Ascending aorta (tissue), 2 donors: ENCODE measurements at places on chromosomes 1 and 21. TPM values are rescaled to one million over a fixed set of nuclear protein-coding genes. Genes with fewer than 3 reads are reported as not detected.

GRCh38 chr1:153210206-153210605 is 7.0 kb downstream of the LELP1 start:
- H3K4me3 ChIP-seq: no peak overlapping the region
- no peaks in the 10 kb centered on the region for H3K36me3 ChIP-seq
- DNase-seq: no peak
- no peaks in the 10 kb centered on the region for H3K27me3 ChIP-seq
- no peak overlapping the region for H3K27ac ChIP-seq

DNA sequence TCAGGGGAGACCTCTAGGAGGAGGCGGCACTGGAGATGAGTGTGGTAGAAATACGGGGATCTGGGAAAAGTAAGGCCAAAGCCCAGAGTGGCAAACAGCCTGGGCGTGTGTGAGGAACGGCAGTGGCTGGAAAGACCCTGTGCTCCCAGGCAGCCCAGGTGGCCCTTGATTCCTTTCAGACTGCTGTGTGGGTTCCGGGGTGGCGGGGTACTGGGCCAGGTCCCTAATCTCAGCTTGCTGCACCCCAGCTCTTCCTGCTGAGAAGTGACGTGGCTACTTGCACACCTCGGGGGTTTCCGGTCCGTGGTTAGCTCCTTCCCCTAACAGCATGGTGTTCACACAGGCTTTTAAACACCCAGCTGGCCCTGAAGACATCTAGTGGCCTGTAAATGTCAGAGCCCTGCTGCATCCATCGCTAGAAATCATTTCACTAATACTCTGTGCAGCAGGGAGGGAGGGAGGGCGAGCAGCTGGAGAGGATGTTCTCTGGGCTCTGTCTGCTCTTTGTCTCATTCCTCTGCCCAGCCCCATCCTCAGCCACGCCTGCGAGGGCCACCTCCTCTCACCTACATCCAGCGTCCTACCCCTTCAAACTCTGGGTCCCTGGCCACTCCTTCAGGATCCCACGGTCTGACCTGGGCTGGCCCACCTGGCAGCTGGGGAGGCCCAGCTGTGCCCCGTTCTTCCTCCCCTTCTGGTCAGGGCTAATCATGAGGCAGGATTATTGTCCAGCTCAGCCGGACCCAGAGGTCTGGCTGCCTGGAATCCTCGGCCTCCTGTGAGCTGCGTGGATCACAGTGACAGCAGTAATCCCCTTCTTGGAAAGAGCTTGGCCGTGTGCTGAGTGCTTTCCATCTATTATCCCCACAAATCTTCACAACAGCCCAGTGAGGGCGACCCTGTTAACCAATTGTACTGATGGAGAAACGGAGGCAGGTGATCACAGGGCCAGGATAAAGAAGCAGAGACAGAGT is 7.2 kb downstream of the ZDHHC18 start:
- H3K4me1 ChIP-seq: no peaks in the 10 kb centered on the region
- peaks cover 21% of the 10 kb centered on the region for H3K36me3 ChIP-seq
- no peak overlapping the region for H3K27ac ChIP-seq
- no peaks in the 10 kb centered on the region for H3K27me3 ChIP-seq
- DNase-seq: peak; percentile 74

- no peaks in the 10 kb centered on the region for H3K27me3 ChIP-seq
- H3K36me3 ChIP-seq: no peaks in the 10 kb centered on the region
- DNase-seq: no peak
- no peak overlapping the region for H3K4me3 ChIP-seq
- no peaks in the 10 kb centered on the region for H3K4me1 ChIP-seq
These were observed 84.3 kb downstream of the COL11A1 start for GRCh38 chr1:103024051-103024450.

- H3K36me3 ChIP-seq: no peaks in the 10 kb centered on the region
- no peak overlapping the region for H3K27ac ChIP-seq
- H3K4me1 ChIP-seq: peaks cover 18% of the 10 kb centered on the region
- no peaks in the 10 kb centered on the region for H3K27me3 ChIP-seq
- DNase-seq: no peak
These were observed 5.2 kb downstream of the FAAH start for GRCh38 chr1:46399307-46399706.

- H3K4me3 ChIP-seq: no peak overlapping the region
- no peak overlapping the region for H3K27ac ChIP-seq
- H3K4me1 ChIP-seq: no peaks in the 10 kb centered on the region
These were observed 8.1 kb upstream of the NCF2 start for GRCh38 chr1:183598386-183598785.

- H3K4me1 ChIP-seq: no peaks in the 10 kb centered on the region
- no peaks in the 10 kb centered on the region for H3K36me3 ChIP-seq
- no peak overlapping the region for H3K4me3 ChIP-seq
These were observed 166.7 kb downstream of the CLIC6 start for GRCh38 chr21:34835526-34835925.

DNA sequence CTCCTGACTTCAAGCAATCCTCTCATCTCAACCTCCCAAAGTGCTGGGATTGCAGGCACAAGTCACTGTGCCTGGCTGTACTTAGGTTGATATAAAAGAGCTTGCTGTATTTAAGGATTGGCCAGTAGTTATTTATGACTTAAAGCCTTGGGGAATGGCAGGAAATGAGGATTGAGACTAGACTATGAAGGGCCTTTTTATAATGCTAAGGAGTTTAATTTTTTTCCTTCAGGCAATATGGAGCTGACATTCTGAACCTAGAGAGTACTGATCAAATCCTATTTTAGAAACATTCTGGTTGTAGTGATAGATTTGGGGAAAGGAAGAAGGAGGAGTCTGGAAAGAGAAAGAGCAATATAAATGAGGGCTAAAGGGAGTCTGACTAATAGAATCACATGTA is 44.7 kb downstream of the MSH4 start:
- H3K27ac ChIP-seq: no peak overlapping the region
- H3K27me3 ChIP-seq: no peaks in the 10 kb centered on the region
- no peaks in the 10 kb centered on the region for H3K36me3 ChIP-seq
- H3K4me3 ChIP-seq: no peak overlapping the region
- H3K4me1 ChIP-seq: no peaks in the 10 kb centered on the region

GRCh38 chr1:20370698-20371097 is 80.0 kb downstream of the VWA5B1 start:
- H3K4me3 ChIP-seq: no peak overlapping the region
- no peaks in the 10 kb centered on the region for H3K4me1 ChIP-seq
- H3K27ac ChIP-seq: no peak overlapping the region
- H3K36me3 ChIP-seq: no peaks in the 10 kb centered on the region
- DNase-seq: no peak
- H3K27me3 ChIP-seq: no peaks in the 10 kb centered on the region

GRCh38 chr1:60657926-60658325 is 424.4 kb upstream of the NFIA start:
- no peaks in the 10 kb centered on the region for H3K27me3 ChIP-seq
- no peak overlapping the region for H3K4me3 ChIP-seq
- no peak overlapping the region for H3K27ac ChIP-seq
- DNase-seq: no peak
- no peaks in the 10 kb centered on the region for H3K4me1 ChIP-seq
- no peaks in the 10 kb centered on the region for H3K36me3 ChIP-seq

DNA sequence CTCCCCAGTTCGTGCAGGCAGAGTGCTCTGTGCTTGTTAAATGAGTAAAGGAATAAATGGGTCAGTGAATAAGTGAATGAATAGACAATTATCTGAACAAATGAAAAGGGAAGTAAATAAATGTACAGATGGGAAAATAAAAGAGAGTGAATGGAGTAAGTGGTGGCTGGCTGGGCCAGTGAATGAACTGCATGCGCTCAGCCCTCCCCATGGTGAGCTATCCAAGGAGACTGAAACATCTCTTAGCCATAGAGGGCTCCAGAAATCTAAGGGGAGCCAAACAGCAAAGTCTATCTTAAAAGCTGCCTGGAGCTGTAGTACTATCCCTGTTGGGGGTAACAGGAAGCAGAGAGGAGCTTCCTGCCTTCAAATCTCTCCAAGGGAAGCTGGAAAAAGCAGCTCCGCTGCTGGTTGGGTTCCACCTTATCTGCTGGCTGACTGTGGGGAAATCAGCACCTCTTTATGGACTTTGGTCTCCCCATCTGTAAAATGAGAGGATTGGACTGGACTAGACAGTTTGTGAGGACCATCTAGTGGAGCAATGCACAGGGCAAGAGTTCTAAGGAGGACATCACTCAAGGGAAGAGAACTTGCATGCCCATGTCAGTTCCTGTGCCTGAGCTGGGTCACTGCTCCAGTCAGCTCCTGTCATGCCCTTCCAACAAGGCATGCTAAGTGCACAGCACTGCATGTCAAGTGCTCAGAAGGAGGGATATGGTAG is 77.9 kb downstream of the TRABD2B start:
- no peaks in the 10 kb centered on the region for H3K36me3 ChIP-seq
- DNase-seq: no peak
- H3K4me3 ChIP-seq: no peak overlapping the region
- H3K4me1 ChIP-seq: no peaks in the 10 kb centered on the region

- H3K36me3 ChIP-seq: no peaks in the 10 kb centered on the region
- no peaks in the 10 kb centered on the region for H3K4me1 ChIP-seq
- H3K27ac ChIP-seq: no peak overlapping the region
- DNase-seq: no peak
- no peaks in the 10 kb centered on the region for H3K27me3 ChIP-seq
- no peak overlapping the region for H3K4me3 ChIP-seq
These were observed 28.0 kb upstream of the RNF2 start for GRCh38 chr1:185017338-185017737.

- peaks cover 17% of the 10 kb centered on the region for H3K36me3 ChIP-seq
- no peak overlapping the region for H3K27ac ChIP-seq
- no peaks in the 10 kb centered on the region for H3K4me1 ChIP-seq
- no peaks in the 10 kb centered on the region for H3K27me3 ChIP-seq
- no peak for DNase-seq
These were observed 53.8 kb downstream of the CLEC20A start for GRCh38 chr1:178442925-178443324.

DNA sequence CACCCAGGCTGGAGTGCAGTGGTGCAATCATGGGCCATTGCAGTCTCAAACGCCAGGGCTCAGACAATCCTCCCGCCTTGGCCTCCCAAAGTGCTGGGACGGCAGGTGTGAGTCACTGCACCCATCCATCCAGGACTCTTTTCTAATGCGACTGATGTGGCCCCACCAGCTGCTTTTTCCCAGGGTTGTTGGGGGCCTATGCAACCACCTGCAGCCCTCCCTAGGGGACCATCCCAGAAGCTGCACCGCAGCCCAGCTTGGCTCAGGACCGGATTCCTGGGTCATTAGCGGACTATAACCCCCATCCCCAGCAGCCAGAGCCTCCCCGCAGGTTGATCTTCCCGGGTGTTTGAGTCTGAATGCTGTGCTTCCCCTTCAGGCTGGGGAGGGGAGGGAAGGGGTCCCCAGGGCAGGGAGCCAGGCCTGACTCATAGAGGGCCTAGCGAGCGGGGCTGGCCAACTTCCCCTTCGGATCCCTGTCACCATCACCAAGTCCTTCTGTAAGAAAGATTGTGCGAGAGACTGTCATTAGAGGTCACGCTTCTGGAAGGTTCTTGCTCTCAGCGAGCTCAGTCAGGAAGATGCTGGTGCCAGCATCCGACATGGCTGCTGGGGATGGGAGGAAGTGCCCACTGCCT is 108.7 kb upstream of the ACTRT2 start:
- no peak overlapping the region for H3K4me3 ChIP-seq
- no peaks in the 10 kb centered on the region for H3K4me1 ChIP-seq

DNA sequence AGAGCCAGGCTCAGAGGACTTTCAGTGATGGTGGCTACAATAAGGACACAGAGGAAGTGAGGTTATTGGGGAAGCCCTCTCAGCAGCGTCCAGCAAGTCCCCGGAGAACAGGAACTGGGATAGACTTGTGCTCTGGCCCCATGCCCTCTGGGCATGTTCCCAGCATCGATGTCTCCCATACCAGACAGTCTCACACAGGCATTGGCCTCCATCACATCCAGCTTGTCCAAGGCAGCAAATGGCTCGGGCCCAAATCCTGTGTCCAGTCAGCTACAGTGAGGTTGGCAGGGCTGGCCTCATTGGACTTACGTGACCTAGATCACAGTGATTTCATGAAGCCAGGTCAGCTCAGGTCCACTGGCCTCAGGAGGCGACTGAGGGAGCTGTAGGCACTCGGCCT is 19.6 kb upstream of the TMEM54 start:
- H3K27me3 ChIP-seq: no peaks in the 10 kb centered on the region
- H3K36me3 ChIP-seq: no peaks in the 10 kb centered on the region
- no peaks in the 10 kb centered on the region for H3K4me1 ChIP-seq
- no peak overlapping the region for H3K27ac ChIP-seq
- H3K4me3 ChIP-seq: no peak overlapping the region

GRCh38 chr1:180236698-180237509 is 6.8 kb downstream of the LHX4 start:
- peaks cover 58% of the 10 kb centered on the region for H3K27me3 ChIP-seq
- peaks cover 6% of the 10 kb centered on the region for H3K4me1 ChIP-seq
- no peaks in the 10 kb centered on the region for H3K36me3 ChIP-seq

DNA sequence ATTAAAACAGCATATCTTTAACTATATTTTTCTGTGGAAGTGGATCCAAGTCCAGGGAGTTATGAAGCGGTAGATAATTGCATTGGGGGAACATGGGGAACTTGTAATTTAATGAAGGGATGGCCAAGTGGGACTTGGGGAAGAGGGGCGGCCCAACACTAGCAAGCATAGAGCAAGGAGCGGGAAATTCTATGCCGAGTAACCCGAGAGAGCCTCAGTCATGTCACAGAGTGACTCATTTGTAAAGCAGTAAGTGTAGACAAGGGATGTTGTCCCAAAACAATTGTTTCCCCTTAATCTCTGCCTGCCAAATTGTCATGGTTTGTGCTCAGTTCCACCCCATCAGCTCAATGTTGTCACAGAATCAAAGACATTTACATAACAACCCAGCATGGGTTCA is 620.1 kb downstream of the AJAP1 start:
- no peaks in the 10 kb centered on the region for H3K4me1 ChIP-seq
- H3K27me3 ChIP-seq: no peaks in the 10 kb centered on the region
- H3K36me3 ChIP-seq: no peaks in the 10 kb centered on the region
- no peak for DNase-seq
- no peak overlapping the region for H3K27ac ChIP-seq

DNA sequence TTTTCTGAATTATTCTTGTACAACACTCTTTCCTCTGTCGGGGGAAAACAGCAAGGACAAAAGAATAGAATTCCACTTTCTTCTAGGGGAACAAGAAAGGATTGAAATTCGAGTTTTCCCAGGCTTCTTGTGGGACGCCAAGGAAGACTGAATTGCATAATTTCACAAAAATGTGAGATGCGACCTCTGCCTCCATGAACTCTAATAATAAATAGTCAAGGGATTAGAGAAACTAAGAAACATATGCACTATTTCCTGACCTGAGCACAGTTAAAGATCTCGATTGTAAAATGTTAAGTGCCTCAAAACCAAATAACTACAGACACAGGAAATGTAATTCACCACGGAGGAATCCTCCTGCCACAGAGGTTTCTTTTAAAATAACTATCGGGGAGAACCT is 117.3 kb upstream of the MARK1 start:
- H3K27me3 ChIP-seq: no peaks in the 10 kb centered on the region
- no peaks in the 10 kb centered on the region for H3K4me1 ChIP-seq
- H3K36me3 ChIP-seq: no peaks in the 10 kb centered on the region
- DNase-seq: no peak

The PRAMEF2 gene
- not detected for total RNA-seq

The USP48 gene
- 41.3 TPM for total RNA-seq

The KRTAP19-1 gene
- not detected for total RNA-seq

The LRRC38 gene
- not detected for total RNA-seq

The FCN3 gene
- 13.2 TPM for total RNA-seq

The AIM2 gene
- total RNA-seq: 0.43 TPM

The UBASH3A gene
- 0.75 TPM for total RNA-seq
